HepG2 (cell line): ENCODE measurements at places on chromosomes 12 and 14.
A peak's percentile ranks its signal among the peaks of the same experiment; 100 is the strongest.

- H3K36me3 ChIP-seq, result peaks cover 8% of the 10 kb centered on the region
- H3K4me1 ChIP-seq, result no peaks in the 10 kb centered on the region
- no peak for DNase-seq
- no peaks in the 10 kb centered on the region for H3K27me3 ChIP-seq
- no peak overlapping the region for H3K4me3 ChIP-seq
- H3K27ac ChIP-seq, result no peak overlapping the region
These were observed 37.2 kb downstream of the DDX51 start for GRCh38 chr12:132106921-132107320.

DNA sequence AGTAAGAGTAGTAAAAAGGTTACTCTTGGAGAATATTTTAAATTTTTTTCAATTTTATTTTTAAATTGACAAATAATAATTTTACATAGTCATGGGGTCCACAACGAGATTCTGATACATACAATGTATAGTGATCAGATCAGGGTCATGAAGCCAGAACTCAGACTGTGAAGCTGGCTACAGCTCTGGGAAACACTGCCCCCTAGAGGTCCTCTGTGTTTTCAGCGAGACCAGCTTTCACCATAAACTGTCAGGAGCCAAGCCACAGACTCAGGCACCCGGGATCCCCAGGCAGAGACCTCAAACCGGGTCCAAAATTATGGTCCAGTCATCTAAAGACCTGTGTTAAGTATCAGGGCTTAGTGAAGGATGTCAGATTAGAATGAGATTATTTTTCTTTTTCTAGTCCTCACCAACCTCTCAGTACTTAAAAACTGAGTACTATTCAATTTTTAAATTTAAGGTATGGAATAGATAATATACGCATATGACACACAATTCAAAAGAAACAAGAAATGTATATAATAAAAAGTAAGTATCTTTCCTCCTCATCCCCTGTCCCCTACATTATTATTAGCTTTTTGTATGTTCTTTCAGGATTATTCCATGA, 397.1 kb downstream of the MDGA2 start:
- no peak overlapping the region for H3K4me3 ChIP-seq
- no peaks in the 10 kb centered on the region for H3K27me3 ChIP-seq
- peak; percentile 11 for DNase-seq
- H3K4me1 ChIP-seq, result no peaks in the 10 kb centered on the region
- H3K36me3 ChIP-seq, result no peaks in the 10 kb centered on the region

DNA sequence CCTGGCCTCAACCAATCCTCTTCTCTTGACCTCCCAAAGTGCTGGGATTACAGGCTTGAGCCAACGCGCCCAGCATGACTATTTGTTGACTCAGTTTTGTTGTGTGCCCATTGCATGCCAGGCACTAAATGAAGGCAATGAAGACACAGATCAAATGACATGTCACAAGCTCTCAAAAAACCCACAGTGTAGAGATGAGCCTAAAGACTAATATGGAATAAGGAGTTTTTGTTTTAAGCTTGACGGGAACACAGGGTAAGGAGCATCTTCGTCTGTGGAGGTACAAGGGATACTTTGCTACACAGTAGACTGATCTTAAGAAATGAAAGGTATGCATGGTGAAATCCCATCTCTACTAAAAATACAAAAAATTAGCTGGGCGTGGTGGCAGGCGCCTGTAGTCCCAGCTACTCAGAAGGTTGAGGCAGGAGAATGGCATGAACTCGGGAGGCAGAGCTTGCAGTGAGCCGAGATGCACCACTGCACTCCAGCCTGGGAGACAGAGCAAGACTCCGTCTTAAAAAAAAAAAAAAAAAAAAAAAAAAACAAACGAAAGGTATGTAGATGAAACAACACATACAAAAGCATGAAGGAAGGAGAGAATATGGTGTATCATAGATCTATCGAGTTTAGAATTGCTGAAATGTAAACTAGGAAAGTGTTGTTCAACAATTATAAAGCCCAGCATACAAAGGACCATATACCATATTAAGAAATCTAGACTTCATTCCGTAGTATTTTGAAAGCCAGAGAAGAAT, 122.1 kb upstream of the PTPRB start:
- H3K27me3 ChIP-seq, result no peaks in the 10 kb centered on the region; the same call in 1 of the 2 replicates
- no peak overlapping the region for H3K4me3 ChIP-seq
- H3K4me1 ChIP-seq, result peaks cover 6% of the 10 kb centered on the region; the same call in 1 of the 2 replicates
- no peak overlapping the region for H3K27ac ChIP-seq
- no peak for DNase-seq

- peak; percentile 91 for DNase-seq
- H3K4me1 ChIP-seq, result peaks cover 17% of the 10 kb centered on the region
- H3K36me3 ChIP-seq, result no peaks in the 10 kb centered on the region
- H3K27ac ChIP-seq, result no peak overlapping the region
- H3K27me3 ChIP-seq, result peaks cover 3% of the 10 kb centered on the region; the same call in 1 of the 3 replicates
These were observed 78.8 kb downstream of the TMCC3 start for GRCh38 chr12:94571556-94571955.

DNA sequence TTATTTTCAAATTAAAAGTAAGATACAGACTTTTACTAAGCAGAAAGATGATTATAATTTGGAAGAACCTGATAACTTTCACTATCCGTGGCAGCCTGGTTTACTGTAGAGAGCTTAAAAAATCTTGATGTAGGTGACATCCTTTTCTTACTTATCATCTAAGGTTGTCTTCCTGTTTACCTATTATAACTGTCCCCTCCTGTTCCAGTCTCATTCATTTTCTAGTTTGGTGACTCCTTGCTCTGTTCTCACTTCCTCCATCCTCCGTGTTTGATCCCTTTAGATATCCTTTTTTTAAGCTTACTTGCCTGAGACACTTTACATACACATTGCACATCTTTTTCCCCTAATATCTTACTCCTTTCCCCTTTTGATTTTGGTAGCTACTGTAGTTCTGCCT, 27.5 kb downstream of the CCDC91 start:
- H3K4me1 ChIP-seq, result no peaks in the 10 kb centered on the region
- H3K27ac ChIP-seq, result no peak overlapping the region
- H3K36me3 ChIP-seq, result no peaks in the 10 kb centered on the region
- no peaks in the 10 kb centered on the region for H3K27me3 ChIP-seq
- no peak overlapping the region for H3K4me3 ChIP-seq

- H3K36me3 ChIP-seq, result no peaks in the 10 kb centered on the region
- no peaks in the 10 kb centered on the region; the same call in 2 of the 3 replicates for H3K27me3 ChIP-seq
- peak overlapping the region; percentile 80 for H3K27ac ChIP-seq
- peak; percentile 39 for DNase-seq
- peak overlapping the region; percentile 91 for H3K4me3 ChIP-seq
These were observed 775 bp downstream of the GABARAPL1 start for GRCh38 chr12:10213168-10214135.

GRCh38 chr14:64218344-64219240, 75.6 kb downstream of the ESR2 start:
- H3K36me3 ChIP-seq, result peaks cover 12% of the 10 kb centered on the region; the same call in 1 of the 3 replicates
- H3K4me3 ChIP-seq, result no peak overlapping the region
- no peaks in the 10 kb centered on the region for H3K27me3 ChIP-seq

- H3K36me3 ChIP-seq, result no peaks in the 10 kb centered on the region
- no peak for DNase-seq
- no peak overlapping the region for H3K4me3 ChIP-seq
- H3K27me3 ChIP-seq, result no peaks in the 10 kb centered on the region
- H3K4me1 ChIP-seq, result no peaks in the 10 kb centered on the region
These were observed 1154.8 kb downstream of the TMEM121 start for GRCh38 chr14:106681161-106681560.

DNA sequence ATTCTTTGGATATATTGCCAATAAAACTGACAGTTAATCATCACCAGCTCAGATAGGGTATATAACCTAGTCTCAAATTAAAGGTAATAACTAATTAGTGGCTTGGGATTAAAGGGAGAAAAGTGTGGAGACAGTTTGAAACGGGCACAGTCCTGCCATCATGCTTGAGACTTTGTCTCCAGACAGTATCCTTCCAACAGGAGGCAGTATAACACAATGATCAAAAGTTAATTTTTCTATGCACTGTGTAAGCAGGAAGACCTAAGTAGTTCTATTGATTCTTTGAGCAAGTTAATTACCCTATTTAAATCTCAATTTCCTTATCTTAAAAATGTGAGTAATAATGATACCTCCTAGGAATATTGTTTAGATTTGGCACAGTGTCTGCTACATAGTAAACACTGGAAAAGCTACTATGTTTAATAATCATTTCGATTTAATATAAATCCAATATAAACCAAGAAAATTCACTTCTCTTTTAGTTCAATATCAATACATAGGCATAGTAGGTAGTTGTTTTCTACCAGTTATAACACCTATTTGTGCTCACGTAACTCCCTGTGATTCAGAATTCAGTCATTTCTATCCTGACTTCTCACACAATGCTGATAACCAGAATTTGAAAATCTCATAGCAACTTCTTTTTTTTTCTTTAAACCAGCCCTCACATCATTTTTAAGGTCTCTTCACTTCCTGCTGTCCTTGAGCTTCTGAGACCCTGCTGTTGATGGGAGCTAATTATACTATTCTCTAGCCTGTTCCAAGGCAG, 53.7 kb downstream of the GALNT4 start:
- H3K4me3 ChIP-seq, result no peak overlapping the region
- no peak overlapping the region for H3K27ac ChIP-seq
- H3K4me1 ChIP-seq, result no peaks in the 10 kb centered on the region
- no peaks in the 10 kb centered on the region for H3K36me3 ChIP-seq
- no peaks in the 10 kb centered on the region for H3K27me3 ChIP-seq
